Osteoblast (primary cell): ENCODE measurements at places on chromosomes 6 and 20. TPM values are rescaled to one million over a fixed set of nuclear protein-coding genes. Genes with fewer than 3 reads are reported as not detected.

DNA sequence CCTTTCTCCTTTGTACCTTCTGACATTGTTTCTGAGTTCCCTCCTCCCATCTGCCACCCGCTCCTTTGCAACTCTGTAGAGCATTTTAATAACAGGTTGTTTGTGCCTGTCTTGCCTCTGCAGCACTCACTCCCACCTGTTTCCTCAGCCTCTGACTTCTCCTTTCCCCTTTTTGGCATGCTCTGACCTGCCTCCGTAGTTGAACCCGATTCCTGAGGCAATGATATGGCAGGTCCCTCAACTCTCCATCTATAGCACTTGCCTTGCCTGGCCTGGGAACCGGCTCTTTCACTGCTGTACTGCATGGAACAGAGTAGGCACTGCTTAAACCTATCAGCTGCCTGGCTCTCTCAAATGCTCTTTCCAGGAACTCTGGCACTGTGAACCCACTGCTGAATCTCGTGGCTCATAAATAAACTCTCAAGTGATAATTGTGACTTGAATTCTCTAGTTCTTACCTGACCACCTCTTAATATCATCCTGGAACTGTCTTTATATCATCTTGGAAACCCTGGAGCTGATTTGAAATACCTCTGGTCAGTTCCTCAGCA lies 50.3 kb downstream of the UTRN start:
- H3K4me1 ChIP-seq, result peaks cover 13% of the 10 kb centered on the region
- DNase-seq, result no peak

DNA sequence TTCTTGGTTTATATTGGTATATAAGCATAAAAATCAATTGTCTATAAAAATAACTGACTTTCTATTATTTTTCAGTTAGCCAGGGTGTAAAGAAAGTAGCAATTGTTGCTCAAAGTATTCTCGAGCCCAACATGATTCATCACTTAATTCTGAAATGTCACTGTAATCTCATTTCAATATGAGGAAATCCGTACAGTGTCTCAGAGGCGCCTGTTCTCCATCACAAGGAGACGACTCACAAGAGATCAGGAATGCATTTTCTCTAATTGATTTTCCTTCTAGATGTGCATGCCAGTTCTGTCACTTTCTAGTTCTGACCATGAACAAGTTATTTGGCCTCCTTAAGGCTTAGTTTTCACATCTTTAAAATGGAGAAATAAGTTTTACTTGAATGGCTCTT lies 753.1 kb downstream of the MAFB start:
- H3K27ac ChIP-seq, result no peak overlapping the region
- no peaks in the 10 kb centered on the region for H3K27me3 ChIP-seq
- H3K4me3 ChIP-seq, result no peak overlapping the region
- no peak for DNase-seq
- no peaks in the 10 kb centered on the region for H3K4me1 ChIP-seq

DNA sequence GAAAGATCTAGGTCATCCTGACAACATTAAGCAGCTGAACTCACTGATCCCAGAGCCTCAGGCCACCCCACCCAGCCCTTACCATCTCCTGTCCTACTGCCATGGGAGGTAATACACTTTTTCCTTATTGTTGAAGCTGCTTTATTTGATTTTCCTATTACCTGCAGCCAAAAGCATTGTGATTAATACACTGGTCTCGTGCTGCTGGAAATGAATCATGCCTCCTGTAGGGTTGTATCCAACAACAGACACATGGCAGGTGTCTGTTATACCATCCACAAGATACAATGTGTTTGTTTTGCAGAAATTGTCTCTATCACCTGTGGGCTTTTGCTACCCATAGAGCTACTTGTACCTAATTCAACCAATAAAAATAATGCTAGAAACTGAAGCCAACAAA lies 34.2 kb downstream of the MYLIP start:
- H3K4me1 ChIP-seq, result no peaks in the 10 kb centered on the region
- H3K27me3 ChIP-seq, result peaks cover 13% of the 10 kb centered on the region
- no peak overlapping the region for H3K27ac ChIP-seq
- H3K4me3 ChIP-seq, result no peak overlapping the region
- no peak for DNase-seq
- no peaks in the 10 kb centered on the region for H3K36me3 ChIP-seq

NTSR1 gene
- not detected in 2 replicates for total RNA-seq

MTFR2 gene
- total RNA-seq, result 0.72 and 1.5 TPM in 2 replicates

- H3K4me3 ChIP-seq, result no peak overlapping the region
- DNase-seq, result no peak
- H3K27ac ChIP-seq, result no peak overlapping the region
- no peaks in the 10 kb centered on the region for H3K36me3 ChIP-seq
Measured at GRCh38 chr6:131167773-131168172, 32.5 kb downstream of the AKAP7 start.

DNA sequence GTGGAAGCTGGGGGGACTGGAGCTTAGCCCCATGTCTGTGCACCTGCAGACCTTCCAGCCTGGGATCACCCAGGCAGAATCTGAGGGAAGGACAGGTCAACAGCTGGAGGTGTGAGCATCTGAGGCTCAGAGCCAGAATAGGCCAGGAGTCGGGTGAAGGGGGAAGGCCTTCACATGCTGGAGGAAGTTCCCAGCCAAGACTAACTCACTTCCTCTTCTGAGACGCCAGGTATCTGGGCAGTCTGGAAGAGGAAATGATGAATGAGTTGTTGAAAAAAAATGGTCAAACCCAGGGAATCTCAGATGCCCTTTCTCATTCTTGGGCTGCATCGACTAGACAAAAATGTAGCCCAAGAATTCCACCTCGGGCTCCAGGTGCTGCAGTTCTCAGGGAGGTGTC lies 73.6 kb upstream of the TIAM2 start:
- H3K27me3 ChIP-seq, result no peaks in the 10 kb centered on the region
- no peak overlapping the region for H3K27ac ChIP-seq
- H3K36me3 ChIP-seq, result no peaks in the 10 kb centered on the region
- no peak for DNase-seq
